ENCODE measurements at places on chromosomes 7 and 10. TPM values are rescaled to one million over a fixed set of nuclear protein-coding genes. Genes with fewer than 3 reads are reported as not detected.

EBF3 gene
- 5.1 TPM for total RNA-seq

NUTM2E gene
- total RNA-seq, result 0.11 TPM

DDC gene
- total RNA-seq, result not detected

CLEC5A gene
- total RNA-seq, result not detected

CCDC136 gene
- 0.65 TPM for total RNA-seq

HUS1 gene
- total RNA-seq, result 21.7 TPM

CARD11 gene
- total RNA-seq, result 3.7 TPM

LMOD2 gene
- total RNA-seq, result not detected

SGMS1 gene
- 62.4 TPM for total RNA-seq

FZD1 gene
- total RNA-seq, result 22.9 TPM

NEUROD6 gene
- total RNA-seq, result not detected

DNAJB9 gene
- 35.9 TPM for total RNA-seq

CPED1 gene
- 0.39 TPM for total RNA-seq

BAIAP2L1 gene
- 40.8 TPM for total RNA-seq

IQCE gene
- total RNA-seq, result 11.4 TPM

MYH16 gene
- under 0.01 TPM for total RNA-seq

OLAH gene
- not detected for total RNA-seq

PHKG1 gene
- 1.2 TPM for total RNA-seq

ZNF467 gene
- total RNA-seq, result 0.22 TPM

HOXA6 gene
- total RNA-seq, result not detected

TDRD1 gene
- 0.39 TPM for total RNA-seq
